ENCODE measurements at places on chromosomes 3 and 15.

- DNase-seq, result no peak
Measured at GRCh38 chr15:53126144-53126543, 336.0 kb upstream of the ONECUT1 start.

DNA sequence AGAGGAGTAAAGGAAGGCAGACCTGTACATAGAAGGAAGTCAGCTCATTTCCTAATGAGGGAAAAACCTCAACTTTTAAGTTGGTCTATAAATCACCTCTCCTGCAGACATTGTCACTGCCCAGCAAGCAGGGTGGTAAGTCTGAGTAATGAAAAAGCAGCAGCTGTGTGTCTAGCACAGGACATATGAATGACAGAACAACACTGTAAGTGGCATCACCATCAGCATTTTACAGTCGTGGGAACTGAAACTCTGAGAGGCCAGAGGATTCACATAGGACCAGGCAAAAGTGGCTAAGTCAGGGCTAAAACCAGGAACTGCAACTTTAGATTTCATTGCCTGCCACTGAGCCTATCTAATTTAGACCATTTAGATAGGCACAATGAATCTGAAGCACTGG lies 235.6 kb downstream of the CLSTN2 start:
- DNase-seq, result peak; percentile 26

DNA sequence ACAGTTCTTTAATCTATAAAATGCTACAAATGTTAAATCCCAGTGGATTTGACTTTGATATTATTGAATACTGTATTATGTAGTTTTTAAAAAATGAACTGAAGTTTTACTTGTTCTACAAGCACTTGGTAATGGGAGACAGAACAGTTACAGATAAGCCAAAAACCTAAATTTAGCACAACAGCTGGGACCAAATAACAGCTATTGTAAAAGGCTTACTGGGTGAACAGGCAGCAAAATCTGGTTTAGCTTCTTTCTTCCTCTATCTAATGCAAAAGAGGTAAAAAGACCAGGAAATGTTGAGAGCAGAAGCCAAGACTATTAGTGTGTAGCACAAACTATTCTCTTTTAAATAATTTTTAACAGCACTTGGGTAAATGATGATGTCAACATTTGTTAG lies 1.6 kb upstream of the ATOSA start:
- DNase-seq, result peak; percentile 11

DNA sequence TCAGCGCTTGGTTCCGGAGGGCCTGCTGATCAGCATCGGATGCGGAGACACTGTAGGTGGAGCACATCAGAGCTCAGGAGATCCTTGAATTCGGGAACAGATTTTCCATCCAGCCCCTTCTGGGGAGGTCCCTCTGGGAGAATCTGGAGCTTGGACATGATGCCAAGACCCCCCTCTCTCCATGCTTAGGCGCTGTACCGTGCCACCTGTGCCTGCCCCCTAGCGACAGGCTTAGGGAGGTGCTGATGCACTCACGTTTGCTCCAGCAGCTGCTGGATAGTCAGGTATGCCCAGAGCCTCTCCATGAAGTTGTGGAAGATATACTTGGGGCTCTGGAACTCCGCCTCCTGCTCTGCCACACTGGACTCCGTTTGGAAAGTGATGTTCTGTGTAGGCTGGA lies 9.7 kb downstream of the ITIH4 start:
- peak; percentile 67 for DNase-seq

DNA sequence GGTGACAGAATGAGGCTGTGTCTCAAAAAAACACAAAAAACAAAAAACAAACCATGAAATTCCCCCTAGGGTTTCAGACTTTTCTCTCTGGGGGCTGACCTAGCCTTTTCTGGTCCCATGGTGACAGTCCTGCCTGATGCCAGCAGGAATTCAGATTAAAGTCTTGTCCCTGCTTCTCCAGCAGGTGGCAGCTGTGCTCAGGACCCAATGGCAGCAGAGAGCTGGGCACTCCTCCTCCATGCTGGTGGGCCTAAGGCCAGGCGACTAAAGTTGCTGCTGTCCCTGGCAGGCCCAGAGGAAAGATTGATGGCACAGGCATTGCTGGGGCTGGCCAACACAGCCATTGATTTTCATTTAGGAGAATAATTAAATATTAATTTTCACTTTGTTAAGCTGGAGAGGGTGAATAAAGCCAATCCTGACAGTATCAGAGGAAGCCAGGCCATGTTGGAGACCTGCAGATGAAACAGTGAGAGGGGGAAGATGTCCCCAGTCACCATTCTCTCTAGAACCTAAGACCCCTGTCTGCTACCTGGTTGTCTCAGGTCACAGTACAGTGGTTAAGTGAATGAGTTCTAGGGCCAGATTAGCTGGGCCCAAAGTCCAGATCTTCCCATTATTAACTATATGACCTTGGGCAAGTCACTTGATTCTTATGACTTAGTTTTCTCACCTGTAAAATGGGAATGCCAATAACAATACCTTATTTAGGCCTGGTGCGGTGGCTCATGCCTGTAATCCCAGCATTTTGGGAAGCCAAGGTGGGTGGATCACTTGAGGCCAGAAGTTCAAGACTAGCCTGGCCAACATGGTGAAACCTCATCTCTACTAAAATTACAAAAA lies 7.1 kb downstream of the CELF6 start:
- peak; percentile 86 for DNase-seq

DNA sequence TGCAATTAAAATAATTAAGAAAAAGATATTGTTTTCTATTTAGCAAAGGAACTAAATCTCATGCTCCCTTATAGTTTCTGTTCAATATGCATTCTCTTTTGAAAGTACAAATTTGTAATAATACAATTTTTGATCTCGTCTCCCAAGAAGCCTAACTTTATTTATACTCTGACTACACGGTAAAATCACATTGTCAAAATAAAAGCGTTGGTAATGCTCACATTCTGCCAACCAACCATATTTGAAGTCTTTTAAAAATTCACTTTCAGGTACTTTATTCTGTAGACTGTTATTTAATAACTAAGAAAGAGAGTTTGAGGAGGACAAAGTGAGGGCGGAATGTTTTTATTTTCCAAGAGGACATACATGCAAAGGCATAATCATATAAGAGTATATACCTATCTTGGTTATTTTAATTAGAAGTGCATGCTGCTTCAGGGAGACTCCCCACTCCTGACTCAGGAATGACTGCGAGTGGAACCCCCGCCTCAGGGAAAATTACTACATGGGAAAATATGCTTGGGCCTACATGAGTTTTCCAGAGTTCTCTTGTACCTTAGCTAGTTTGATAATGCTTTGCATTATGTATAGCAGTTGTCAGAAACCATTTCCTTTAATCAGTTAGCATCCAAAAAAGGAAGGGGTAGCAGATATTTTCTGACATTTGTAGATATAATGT lies 19.3 kb downstream of the MBNL1 start:
- no peak for DNase-seq

- DNase-seq, result no peak
Measured at GRCh38 chr15:64044300-64045100, 1.8 kb downstream of the DAPK2 start.

DNA sequence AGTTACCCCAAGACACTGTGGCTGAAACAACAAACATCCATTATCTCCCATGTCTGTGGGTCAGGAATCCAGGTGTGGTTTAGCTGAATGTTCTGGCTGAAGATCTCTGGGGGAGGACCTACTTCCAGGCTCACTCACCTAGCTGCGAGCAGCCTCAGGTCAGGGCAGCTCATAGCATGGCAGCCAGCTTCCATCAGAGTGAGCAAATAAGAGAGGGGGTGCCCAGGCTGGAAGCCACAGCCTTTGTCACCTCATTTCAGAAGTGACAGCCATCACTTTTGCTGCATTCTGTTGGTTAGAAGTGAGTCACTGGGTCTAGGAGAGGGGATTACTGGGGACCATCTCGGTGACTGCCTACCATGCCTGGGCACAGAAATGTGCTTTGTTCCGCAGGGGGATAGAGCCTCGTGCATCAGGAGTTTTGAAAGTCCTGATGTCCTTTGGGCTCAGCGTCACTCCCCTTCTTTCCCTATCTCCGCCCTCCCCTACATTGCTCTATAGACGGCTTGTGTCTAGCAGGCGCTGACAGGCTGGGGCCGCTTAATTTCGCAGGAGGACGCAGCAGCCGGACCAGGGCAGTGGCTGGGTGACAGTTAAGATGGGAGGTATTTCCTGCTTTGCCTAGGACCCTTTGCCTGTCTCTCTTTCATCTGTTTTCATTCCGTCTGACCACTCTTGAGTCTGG lies 25.4 kb downstream of the TGM4 start:
- DNase-seq, result no peak

DNA sequence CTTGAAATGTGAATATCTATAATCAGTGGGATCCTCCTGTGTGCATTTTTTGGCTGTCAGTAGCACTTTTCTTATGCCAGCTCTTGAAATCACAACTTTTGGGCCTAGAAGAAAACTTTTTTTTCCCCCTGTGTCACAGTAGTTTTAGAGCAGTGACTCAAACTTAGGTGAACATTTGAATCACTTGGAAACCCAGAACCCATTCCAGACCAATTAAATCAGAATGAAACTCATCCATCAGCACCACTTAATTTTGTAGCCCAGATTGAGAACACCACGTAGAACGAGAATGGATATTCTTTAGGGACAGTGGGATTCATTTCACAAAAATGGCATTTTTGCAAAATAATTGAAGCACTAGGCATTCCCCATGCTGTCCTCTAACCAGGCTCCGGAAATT lies 224.8 kb upstream of the NANOGP8 start:
- no peak for DNase-seq

GRCh38 chr3:11810276-11810675 lies 36.4 kb downstream of the TAMM41 start:
- DNase-seq, result no peak

DNA sequence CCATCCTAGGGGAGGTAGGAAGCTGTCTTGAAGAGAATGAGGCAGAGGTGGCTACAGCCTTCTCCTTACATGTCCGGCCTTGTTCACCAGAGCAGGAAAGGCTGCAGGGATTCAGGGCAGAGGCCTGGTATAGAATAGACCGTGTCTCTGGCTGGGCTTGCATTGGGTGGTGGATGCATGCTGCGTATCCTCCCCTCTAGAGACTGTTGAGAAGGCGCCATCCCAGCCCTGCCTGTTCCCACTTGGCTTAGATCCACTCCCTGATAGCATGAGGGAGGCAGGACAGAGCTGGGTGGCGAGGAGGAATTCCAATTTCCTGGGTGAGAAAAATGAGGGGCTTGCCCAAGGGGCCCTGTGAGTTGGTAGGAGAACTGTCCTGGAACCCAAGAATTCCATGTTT lies 57.5 kb downstream of the CORO2B start:
- peak; percentile 34 for DNase-seq

- DNase-seq, result no peak
Measured at GRCh38 chr3:194148383-194148782, 12.4 kb downstream of the HES1 start.

DNA sequence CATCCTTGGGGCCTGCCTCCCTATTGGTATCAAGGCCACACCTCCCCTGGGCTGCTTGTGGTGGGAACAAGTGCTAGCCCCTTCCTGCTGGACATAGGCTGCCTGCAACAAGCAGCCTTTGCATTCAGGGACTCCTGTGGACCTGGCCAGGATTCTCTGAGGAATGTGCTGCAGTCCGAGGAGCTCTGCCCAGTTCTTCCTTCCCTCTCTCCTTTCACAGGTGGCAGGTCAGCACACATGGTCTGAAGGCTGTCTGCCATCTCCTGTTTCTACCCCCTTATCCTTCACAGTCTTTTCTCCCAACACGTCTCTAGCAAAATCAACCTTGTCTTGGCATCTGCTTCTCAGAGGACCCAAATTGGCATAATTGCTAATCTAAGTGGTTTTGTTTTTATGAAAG lies 97.0 kb upstream of the LIPC start:
- no peak for DNase-seq

GRCh38 chr3:49352890-49353421 lies 5.2 kb downstream of the GPX1 start:
- no peak for DNase-seq

- peak; percentile 96 for DNase-seq
Measured at GRCh38 chr3:62798000-62798399, 77.2 kb downstream of the CADPS start.

DNA sequence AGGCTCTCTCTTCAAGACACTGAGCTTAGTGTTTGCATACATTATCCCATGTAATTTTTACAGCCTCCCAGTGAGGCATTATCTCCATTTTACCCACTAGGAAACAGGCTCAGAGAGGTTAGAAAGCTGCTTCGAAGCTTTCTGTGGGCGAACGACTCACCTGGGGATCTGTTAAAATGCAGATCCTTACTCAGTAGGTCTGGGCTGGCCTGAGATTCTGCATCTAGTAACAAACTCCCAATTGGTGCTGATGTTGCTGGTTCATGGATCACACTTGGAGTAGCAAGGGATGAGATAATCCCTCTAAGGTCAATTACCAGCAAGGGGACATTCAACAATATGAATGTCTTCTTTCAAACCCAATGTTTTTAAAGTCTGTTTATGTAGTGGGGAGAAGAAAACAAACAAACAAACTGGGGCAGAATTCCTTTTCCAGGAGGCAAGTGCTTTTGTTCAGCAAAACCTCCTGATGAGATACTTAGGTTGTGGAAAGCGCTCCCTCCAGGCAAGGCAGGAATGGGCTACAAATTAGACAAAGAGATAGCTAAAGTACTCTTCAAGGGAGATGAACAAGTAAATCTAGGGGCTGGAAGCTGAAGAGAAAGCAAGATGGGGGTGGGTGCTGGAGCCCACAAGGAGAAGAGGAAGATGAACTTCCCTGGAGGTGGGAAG lies 311.9 kb downstream of the SHQ1 start:
- DNase-seq, result no peak

- no peak for DNase-seq
Measured at GRCh38 chr3:194756791-194757325, 71.2 kb downstream of the FAM43A start.

DNA sequence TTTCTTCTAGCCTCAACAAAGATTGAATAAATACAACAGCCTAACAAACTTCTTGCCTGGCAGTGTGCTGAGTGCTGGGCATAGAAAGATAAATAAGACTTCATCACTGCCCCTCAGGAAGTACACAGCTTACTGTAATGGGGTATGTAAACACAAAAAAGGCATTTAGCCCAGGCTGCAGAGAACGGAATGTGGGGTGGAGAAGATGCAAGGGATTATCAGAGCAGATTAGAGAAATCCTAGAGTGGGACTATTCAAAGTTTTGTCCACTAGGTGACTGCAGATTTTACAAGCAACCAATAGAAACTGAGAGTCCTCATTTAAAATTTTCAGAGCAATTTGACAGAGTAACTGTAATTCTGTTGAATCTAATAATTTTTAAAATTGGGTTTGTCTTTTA lies 35.4 kb upstream of the TSC22D2 start:
- DNase-seq, result peak; percentile 54

DNA sequence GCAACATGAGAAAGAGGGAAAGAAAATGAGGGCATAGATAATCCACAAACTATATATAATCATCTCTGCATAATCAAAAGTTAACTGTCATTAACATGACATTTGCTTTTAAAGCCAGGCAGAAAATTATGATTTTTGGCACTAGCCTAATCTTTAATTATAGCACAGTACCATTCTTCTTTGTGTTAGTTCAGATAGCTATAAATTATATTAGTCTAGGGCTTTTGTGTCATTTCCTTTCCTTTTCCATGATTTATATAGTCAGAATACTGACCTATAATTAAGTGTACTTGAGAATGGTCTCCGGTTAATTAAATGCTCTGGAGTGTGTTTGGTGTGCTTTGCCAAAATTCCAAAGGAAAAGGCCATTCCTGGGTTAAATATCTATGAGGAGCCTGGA lies 441.9 kb upstream of the THRB start:
- no peak for DNase-seq
